ENCODE measurements at places on chromosomes 5 and 9.
A peak's percentile ranks its signal among the peaks of the same experiment; 100 is the strongest.

- no peak for DNase-seq
Measured at GRCh38 chr5:169433221-169433651, 132.3 kb upstream of the SLIT3 start.

GRCh38 chr5:94017579-94017978, 276.2 kb upstream of the POU5F2 start:
- DNase-seq = no peak

GRCh38 chr5:68464424-68464823, 248.9 kb downstream of the PIK3R1 start:
- peak; percentile 49 for DNase-seq

DNA sequence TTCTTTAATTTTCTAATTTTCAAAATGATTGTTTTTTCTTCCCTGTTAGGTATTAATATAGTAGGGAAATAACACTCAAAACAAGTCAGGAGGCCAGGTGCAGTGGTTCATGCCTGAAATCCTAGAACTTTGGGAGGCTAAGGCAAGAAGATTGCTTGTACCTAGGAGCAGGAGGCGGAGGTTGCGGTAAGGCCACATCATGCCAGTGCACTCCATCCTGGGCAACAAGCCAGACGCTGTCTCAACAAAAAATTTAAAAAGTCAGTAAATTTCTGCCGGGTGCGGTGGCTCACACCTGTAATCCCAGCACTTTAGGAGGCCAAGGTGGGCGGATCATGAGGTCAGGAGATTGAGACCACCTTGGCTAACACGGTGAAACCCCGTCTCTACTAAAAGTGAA, 10.2 kb upstream of the CDK7 start:
- no peak for DNase-seq

DNA sequence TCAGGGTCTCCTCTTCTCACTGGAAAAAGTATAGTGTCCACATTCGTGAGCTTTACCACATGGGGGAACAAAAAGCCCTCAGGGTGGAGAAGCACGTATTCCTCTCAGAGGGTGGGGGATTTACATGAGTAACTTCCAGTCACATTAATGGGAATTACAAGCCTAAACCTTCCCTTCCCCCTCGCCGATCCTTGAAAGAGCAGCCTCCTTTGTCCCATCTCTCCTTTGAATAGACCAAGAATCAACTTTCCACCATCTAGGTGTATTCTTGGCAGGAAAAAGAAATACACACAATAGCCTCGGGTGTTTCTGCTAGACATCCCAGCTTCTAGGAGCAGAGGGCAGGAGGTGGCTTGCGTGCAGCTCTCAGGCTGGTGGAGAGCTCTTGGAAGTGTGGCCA, 144.4 kb downstream of the ZNF462 start:
- no peak for DNase-seq

GRCh38 chr5:35152733-35153132, 77.6 kb downstream of the PRLR start:
- DNase-seq = no peak

- DNase-seq = no peak
Measured at GRCh38 chr9:127506814-127507750, 55.8 kb downstream of the LRSAM1 start.

GRCh38 chr9:38059233-38059936, 9.6 kb downstream of the SHB start:
- no peak for DNase-seq

DNA sequence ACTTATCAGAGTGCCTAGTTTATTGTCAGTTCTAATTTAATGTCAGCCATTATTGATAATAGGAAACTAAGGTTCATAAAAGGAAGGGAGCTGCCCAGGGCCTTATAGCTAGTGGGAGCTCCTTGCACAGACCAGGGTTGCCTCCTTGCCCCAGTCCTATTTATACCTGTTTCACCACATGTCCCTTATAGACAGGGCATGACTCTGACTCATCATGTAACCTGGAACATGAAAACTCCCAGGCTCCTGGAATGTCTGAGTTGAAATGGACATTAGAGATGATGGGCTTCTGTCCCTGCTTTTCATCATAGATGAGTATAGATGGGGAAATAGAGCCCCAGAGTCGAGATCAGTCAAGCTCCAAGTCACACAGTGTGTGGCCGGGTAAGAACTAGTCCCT, 21.1 kb downstream of the FAT2 start:
- DNase-seq = no peak

- DNase-seq = no peak
Measured at GRCh38 chr9:15191378-15191777, 115.6 kb downstream of the TTC39B start.

- no peak for DNase-seq
Measured at GRCh38 chr5:4735261-4735660, 404.9 kb upstream of the ADAMTS16 start.

DNA sequence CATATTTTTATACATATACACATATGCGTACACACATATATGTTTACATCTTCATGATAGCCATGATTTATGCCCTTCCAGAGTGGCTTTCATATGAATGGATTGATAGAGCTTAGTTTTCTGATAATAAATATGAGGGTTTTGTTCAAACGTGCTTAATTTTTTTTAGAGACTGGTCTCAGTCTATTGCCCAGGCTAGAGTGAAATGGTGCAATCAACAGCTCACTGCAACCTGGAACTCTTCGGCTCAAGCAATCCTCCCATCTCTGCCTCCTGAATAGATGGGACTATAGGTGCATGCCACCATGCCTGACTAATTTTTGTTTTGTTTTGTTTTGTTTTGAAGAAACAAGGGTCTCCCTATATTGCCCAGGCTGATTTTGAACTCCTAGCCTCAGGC, 48.6 kb upstream of the ZSWIM6 start:
- DNase-seq = no peak

- DNase-seq = no peak
Measured at GRCh38 chr5:168752416-168753190, 173.4 kb upstream of the PANK3 start.

- no peak for DNase-seq
Measured at GRCh38 chr9:126421567-126422428, 95.2 kb downstream of the MVB12B start.

- DNase-seq = no peak
Measured at GRCh38 chr5:45697201-45697600, 1.0 kb upstream of the HCN1 start.

- no peak for DNase-seq
Measured at GRCh38 chr9:32603914-32604852, 31.2 kb upstream of the NDUFB6 start.

- DNase-seq = no peak
Measured at GRCh38 chr5:108561416-108562204, 179.7 kb upstream of the FBXL17 start.

DNA sequence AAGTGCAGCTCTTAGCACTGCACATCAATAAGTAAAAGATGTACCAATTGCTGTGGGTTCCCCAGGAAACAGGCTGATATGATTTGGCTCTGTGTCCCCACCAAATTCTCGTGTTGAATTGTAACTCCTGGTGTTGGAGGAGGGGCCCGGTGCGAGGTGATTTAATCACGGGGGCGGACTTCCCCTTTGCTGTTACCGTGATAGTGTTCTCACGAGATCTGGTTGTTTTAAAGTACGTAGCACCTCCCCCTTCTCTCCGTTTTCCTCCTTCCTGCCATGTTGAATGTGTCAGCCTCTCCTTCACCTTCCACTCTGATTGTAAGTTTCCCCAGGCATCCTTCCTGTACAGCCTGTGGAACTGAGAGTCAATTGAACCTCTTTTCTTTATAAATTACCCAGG, 93.2 kb upstream of the ACTBL2 start:
- no peak for DNase-seq

- DNase-seq = no peak
Measured at GRCh38 chr5:177036921-177037320, 14.4 kb downstream of the ZNF346 start.

- no peak for DNase-seq
Measured at GRCh38 chr5:59212596-59212995, 629.7 kb downstream of the RAB3C start.

DNA sequence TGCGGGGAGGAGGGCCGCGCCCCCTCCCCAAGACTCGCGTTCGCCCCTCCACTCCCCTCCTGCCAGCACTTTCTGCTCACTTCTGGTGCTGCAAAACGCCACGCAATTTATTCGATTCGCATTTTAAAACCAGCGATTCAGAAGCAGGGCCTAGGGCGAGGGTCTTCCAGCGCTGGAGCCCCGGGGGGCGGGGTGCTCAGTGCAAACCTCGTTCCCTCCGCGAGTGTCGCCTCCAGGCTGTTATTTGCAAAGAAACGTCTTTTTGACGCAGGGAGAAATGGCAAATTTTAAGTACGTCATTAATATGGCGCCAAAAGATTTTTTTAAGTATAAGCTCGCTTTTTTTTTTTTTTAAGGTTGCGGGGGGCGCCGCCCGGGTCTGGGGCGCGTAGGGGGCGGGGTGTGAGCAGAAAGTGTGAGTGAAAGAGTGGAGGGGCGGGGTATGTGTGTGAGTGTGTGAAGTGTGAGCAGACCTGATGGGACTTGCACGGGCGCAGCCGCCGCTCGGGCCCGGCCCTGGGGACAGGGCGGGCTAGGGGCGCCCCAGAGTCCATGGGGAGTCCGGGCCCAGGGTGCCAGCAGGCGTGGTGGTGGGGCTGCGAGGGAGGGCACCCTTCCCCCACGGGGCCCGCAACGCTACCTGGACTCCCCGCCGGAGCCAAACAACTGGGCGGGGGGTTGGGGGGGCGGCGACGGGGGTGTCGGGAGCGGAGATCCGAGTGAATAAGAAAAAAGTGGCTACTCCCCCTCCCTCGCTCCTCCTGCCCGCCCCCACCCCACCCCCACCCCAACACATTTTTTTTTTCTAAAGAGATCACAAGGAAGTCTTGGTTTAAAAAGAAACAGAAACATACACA, at the start of gene JADE2:
Gene JADE2, plus strand, starts transcription at position 845 of the 857 bp plus-strand sequence. CDS start 10,188 bp downstream, outside the sequence.
- DNase-seq = no peak

- DNase-seq = no peak
Measured at GRCh38 chr5:69049796-69050195, 44.0 kb upstream of the SLC30A5 start.

DNA sequence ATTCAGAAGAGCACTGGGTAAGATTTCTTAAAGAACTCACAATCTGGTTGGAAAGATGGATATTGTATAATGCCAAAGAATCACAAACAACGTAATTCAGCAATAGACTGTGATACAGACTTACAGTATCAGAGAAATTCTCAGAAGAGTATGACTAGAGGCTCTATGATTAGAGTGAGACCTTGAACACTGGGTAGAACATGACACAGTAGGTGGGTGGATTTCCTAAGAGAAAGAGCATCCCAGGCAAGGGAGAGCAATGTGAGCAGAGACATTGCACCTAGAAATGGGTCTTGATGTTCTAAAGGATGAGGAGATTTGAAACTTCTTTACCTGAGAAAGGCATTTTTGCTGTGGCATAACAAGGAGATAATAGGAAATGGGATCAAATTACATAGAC, 27.3 kb upstream of the CAST start:
- DNase-seq = no peak

GRCh38 chr9:25396828-25397227, 281.4 kb downstream of the TUSC1 start:
- no peak for DNase-seq

- DNase-seq = no peak
Measured at GRCh38 chr5:34003941-34004340, 3.9 kb downstream of the AMACR start.

DNA sequence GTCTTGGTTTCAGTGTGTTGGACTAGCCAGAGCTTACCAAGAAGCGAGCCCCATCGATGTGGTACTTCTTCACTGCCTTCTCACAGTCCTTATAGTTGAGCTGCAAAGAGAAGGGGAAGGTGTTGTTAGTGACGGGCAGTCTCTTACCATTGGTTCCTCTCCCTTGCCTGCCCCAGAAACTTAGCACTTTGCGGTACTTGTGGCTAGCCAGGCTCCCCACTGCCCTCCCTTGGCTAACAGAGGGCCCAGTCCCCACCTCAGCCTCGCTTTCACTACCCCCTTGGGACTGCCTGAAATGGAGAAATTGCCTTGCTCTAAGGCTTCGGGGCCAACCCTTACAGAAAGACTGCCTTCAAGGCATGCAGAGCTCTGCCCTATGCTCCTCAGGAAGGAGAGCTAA, 4.3 kb downstream of the LCP2 start:
- DNase-seq = no peak

DNA sequence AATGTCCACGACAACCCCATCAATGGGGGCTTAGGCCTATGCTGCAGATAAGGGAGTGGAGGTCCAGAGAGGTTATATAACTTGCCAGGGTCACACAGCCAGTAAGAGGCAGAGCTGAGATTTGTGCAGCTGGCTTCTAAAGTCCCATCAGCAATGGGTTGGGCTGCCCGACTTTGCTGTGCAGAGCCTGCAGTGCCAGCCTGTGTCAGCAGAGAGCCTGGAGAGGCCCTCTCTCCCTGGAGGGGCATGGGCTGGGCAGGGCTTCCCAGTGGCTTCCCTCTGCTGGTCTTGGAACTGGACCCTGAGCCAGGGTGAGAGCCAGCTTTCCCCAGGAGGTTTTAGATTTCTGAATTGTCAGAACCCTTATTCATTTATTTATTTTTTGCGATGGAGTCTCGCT, 77.2 kb upstream of the RAPGEF1 start:
- no peak for DNase-seq

- no peak for DNase-seq
Measured at GRCh38 chr5:14206028-14206725, 63.0 kb downstream of the TRIO start.

DNA sequence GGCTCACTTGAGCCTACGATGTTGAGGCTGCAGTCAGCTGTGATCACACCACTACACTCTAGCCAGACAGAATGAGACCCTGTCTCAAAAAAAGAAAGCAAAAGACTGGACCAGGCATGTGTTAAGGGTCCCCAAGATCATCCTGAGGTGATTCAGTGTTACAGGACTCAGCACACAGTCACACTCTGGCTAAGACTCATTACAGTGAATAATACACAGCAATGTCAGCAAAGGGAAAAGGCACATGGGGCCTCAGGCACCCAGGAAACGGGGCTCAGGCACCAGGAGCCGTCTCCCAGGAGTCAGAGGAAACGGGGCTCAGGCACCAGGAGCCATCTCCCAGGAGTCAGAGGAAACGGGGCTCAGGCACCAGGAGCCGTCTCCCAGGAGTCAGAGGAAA, 39.2 kb upstream of the NRARP start:
- no peak for DNase-seq

DNA sequence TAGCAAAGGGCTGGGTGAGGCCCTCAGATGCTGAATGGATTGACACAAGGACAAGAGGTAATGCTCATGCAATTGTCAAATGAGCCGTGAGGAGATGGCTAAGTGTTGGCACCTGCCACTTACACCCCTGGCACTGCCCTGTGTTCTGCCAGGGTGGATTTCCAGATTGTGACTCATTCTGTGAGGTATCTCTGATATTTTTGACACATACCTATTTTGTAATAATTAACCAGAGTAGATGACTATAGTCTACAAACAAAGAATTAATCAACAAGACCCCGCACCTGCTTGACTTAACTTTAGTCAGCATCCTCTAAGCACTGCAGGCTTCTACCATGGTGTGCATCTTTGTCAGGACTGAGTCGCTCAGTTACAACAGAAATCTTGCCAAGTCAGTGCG, 200.8 kb downstream of the DIRAS2 start:
- no peak for DNase-seq
